ENCODE measurements at places on chromosomes 7 and 10.
A peak's percentile ranks its signal among the peaks of the same experiment; 100 is the strongest.

DNA sequence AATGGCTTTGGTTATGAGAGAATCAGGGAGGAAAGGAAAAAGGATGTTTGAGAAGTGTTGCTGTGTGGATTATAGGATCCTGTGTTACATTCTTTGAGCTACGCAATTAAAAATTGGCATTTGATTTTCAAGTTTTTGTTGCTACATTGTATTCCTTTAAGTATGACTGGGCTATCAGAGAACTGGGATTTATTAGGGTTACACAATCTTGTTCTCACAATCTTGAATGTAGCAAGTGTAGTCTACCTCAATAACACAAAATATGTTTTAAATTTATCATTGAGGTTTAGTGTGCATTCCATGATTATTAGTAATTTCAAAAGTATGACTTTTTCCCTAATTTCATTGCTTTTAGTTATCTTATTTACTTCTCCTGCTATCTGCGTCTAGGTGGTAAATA is 113.9 kb downstream of the CACNB2 start:
- no peak for DNase-seq

GRCh38 chr7:94296881-94297280 is 97.8 kb upstream of the COL1A2 start:
- DNase-seq: no peak

- no peak for DNase-seq
Measured at GRCh38 chr7:133646472-133647315, 393.8 kb downstream of the EXOC4 start.

GRCh38 chr7:157904866-157905570 is 568.2 kb downstream of the DNAJB6 start:
- no peak for DNase-seq

GRCh38 chr7:121341933-121342332 is 13.1 kb downstream of the WNT16 start:
- no peak for DNase-seq

- DNase-seq: no peak
Measured at GRCh38 chr10:47245731-47246350, 54.2 kb upstream of the GDF10 start.

GRCh38 chr7:37411444-37412034 is 37.1 kb downstream of the ELMO1 start:
- DNase-seq: no peak

GRCh38 chr10:45420453-45421192 is 46.6 kb downstream of the ALOX5 start:
- peak; percentile 78 for DNase-seq

- no peak for DNase-seq
Measured at GRCh38 chr10:33025910-33026309, 67.9 kb upstream of the ITGB1 start.

DNA sequence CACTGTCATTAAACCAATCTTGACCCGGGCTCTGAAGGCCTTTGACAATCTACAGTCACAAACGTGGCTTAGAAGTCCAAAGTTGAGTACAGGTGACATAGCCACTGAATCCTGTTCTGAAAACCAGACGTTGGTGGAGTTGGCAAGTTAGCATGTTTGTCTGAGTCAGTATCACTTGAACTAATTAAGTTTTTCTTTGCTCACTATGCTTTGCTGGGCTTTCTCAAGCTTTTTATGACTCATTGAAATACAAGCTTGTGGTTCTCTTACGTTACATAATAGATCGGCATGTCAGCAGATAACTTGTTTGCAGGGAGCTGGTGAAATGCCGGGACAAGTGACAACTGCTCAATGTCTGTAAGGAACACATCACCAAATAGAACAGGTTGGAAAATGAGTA is 53.8 kb downstream of the ARL5B start:
- DNase-seq: no peak

DNA sequence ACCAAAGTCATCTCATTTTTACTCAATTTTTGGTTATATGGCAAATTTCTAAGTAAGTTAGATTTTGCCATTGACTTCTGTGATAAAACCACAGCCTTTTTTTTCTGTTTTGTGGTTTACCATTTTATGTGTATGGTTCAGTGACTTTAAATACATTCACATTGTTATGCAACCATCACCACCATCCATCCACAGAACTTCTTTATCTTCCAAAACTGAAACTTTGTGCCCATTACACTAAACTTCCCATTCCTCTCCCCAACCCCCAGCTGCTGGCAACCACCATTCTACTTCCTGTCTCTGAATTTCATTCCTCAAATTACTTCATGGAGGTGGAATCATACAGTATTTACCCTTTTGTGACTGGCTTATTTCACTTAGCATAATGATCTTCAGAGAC is 280.4 kb upstream of the TCERG1L start:
- DNase-seq: no peak

GRCh38 chr10:69801094-69801433 is 642 bp upstream of the COL13A1 start:
- peak; percentile 70 for DNase-seq

GRCh38 chr10:120613180-120613579 is 156.2 kb downstream of the PLPP4 start:
- peak; percentile 84 for DNase-seq

- DNase-seq: no peak
Measured at GRCh38 chr7:89283302-89283701, 487.8 kb upstream of the TEX47 start.

- DNase-seq: no peak
Measured at GRCh38 chr10:101625821-101626412, 37.8 kb downstream of the DPCD start.

DNA sequence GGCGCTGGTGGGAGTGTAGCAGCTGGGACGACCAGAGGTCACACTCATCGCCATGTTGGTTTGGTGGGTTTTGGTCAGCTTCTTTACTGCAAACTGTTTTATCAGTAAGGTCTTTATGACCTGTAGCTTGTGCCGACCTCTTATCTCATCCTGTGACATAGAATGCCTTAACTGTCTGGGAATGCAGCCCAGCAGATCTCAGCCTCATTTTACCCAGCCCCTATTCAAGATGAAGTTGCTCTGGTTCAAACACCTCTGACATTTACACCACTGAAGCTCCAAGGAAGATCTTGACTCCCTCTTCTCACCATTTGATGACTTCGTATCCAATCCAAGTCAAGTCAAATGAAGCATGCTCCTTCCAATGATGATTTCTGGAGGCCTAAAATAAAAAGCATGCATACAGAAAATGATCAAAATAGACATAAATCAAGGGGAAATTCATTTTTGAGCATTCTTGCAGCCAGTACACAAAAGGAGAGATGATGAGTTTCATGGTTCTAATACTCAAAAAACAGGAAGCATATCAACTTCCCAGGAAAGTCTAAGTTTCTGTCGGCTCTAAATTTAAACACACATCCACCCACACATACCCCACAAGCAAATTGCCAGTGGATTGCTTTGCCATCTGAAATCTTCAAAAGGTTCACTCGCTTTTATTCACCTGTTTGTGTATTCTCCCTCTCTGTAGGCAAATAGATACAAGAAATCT is 2.4 kb upstream of the PSMG3 start:
- DNase-seq: no peak

All from endothelial cell of umbilical vein (primary cell).